Osteocyte (in vitro differentiated cells): ENCODE measurements at places on chromosomes 12 and 14. TPM values are rescaled to one million over a fixed set of nuclear protein-coding genes. Genes with fewer than 3 reads are reported as not detected.

DNA sequence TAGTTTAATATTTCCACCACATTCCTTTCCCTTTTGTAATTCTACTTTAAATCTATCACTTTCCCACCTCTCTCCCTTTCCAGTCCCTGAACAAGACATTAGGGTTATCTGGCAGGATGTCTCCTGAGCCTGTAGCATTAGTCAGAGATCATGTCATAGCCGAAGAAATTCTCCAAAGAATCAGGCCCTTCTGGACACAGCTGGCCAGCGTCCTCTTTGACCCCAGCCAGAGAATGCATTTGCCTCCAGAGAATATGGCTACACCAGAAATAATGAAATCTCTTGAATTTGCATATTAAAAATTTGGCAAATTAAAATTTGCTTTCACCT is 56.7 kb downstream of the NTF3 start:
- no peak for DNase-seq

GRCh38 chr12:88202500-88202899 is 60.4 kb downstream of the TMTC3 start:
- no peak for DNase-seq

NINJ2 gene
- 1.3 and 2.3 TPM in 2 replicates for total RNA-seq

MMP19 gene
- 14.3 and 15.1 TPM in 2 replicates for total RNA-seq

DNA sequence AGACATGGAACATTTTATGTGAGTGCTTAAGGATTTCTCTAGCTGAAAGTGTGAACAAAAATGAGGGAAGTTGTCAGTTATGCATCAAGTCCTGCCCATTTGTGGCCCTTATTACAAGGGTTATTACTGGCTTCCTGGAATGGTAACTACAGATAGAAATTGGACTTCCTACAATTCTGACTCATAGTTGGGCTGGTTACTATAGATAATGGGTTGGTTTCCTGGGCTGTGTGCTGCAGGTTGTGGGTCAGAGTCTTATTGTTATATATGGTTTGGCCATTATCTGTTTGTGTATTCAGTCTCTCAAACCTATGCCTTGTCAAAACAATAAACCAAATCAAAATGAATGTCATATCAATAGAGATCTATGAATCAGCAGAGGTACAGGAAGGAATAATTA is 313.7 kb downstream of the ADAMTS20 start:
- DNase-seq = no peak

TEP1 gene
- total RNA-seq = 35.4 and 38.0 TPM in 2 replicates

- DNase-seq = no peak
These were observed 4.5 kb downstream of the AJUBA start for GRCh38 chr14:22977684-22978486.

DNA sequence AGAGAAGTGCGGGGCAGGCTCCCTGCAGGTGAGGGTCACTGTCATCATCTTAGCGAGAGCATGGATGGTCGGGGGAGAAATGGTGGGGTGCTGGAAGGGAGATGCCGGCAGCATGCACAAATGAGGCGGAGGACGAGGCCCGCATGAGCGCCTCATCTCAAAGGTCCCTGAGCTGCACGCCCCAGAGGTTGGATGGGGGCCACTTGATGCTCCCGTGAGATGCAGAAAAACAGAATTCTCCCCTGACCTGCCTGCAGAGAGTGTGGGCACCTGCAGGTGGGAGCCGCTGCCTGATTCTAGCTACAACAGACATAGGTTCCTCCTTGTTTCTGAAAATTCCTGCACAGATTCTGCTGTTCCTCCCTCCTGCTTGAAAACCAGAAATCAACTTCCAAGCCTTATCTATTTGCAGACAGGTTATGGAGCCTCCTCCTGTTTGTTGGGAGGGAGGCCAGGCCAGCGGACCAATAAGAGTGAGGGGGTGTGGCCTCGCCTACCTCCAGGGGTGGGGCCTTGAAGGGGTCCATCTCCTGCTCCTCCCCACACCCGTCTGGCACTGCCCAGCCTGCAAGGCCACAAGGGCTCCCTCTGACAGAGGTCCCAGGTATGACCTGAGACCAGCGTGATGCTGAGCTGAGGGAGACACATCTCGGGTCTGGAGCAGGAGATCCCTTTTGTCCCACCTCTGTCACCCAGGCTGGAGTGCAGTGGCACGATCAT is 67.2 kb downstream of the KDM2B start:
- DNase-seq = no peak

TOMM20L gene
- total RNA-seq = not detected in 2 replicates

TAS2R9 gene
- 0.34 TPM in 1 of 2 replicates, not detected in the other for total RNA-seq

AGAP2 gene
- total RNA-seq = 2.4 and 2.6 TPM in 2 replicates

OR4E2 gene
- total RNA-seq = not detected in 2 replicates

C1QL4 gene
- 0.16 TPM in 1 of 2 replicates, not detected in the other for total RNA-seq

DNA sequence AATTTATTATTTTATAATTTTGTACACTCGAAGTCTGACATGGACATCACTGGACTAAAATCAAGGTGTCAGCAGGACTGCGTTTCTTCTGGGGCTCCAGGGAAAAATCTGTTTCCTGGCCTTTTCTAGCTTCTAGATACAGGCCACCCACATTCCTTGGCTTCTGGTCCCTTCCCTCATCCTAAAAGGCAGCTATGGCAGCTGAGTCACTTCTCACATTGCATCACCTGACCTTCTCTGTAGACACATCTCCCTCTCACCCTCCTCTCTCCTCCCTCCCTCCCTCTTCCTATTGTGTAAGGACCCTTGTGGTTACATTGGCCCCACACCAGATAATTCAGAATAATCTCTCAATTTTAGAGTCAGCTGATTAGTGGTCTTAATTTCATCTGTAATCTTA is 92.4 kb downstream of the RPS6KA5 start:
- no peak for DNase-seq

- DNase-seq = no peak
These were observed 50.9 kb upstream of the PPFIA2 start for GRCh38 chr12:81809829-81810595.

DNA sequence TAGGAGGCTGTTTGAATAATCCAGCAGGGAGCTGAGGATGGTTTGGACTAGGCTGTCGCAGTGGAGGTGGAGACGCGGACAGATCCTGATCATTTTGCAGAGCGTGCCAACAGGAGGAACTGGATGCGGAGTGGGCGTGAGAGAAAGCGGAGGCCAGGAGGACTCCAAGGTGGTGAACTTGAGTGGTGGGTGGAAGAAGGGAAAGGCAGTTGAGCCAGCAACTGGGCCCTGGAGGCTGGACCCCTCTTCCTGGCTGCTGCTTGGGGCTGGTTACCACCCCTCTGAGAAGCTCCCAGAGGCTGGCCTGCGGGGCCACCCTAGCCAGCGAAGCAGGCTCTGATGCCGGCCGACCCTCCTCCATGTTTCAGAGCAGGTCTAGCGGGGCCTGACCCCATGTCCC is 56.8 kb upstream of the KCNA1 start:
- no peak for DNase-seq

DNA sequence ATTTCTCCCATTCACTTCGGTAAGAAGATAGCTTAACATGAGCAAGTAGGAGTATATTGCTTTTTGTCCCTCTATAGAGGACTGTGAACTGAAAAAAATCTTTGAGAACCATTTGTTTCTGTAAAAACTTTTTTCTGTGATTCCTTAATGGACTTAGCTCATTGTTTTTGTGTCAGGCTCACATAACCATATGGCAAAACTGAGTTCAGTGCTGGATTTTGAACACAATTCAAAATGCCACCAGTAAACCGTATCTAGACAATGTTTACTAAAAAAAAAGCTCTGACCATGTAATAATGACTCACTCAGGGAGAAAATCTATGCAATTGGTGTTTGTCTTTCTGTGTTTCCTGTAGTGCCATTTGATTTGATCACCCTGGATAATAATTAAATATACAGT is 5.2 kb downstream of the TRHDE start:
- DNase-seq = no peak
